ENCODE measurements at places on chromosomes 6 and 20.

DNA sequence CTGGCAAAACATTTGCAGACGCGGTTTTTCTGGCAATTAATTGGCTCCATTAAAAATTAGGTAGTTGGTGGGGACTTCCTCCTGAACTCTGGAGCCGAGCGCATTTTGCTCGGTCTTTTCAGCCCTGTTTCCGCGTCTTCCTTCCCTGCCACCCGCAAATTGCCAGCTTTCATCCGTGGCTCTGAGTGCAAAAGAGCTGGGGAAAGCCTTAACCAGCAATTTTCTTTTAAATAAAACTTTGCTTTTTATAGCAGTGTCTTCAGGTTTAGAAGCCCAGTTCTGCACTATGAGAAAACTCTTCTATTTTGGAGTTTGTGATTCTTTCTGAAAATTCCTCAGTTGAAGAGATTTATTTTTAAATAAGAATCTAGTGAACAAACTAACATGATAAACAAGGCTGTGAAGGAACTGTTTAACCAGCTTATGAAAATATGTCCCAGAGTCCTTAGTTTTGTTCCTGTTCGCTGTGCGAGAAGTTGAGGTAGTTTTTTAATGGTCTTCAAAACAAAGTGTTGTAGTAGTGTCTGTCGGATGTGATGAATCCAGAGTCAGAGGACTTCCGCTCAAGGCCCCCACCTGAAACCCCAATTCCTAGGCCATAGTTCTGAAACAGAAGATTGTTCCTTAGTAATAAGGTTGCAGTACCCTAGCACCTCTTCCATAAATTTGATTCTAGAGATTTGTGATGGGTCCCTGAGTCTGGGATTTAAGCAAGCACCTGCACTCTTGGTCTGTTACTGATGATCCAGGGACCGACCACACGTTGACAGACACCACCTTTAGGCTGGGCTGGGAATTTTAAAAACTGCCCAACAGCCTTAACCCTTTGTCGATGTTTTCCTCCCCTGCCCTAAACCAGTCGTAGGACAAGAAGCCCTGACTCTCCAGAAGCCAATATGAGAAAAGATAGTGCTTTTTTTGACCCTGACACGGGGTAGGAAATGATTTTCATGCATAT lies 950 bp downstream of the KCTD20 start:
- no peak for DNase-seq

DNA sequence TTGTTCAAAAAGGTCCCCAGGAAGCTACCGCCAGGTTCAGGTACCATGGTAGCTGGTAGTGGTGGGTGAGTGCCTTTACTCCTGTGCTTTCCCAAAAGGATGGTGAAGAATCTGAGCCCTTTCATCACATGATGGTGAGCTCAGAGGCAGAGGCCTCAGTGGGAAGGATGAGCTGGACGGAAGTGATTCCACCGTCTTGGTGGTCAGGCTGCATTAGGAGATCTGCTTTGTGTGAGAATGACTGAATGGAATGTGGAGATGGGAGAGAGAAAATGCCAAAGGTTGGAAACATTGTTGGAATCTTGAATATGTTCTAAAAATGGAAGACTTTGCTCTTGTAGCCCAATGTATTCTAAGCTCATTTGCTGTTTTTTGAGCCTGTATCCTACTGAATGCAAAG lies 108.1 kb upstream of the SCP2D1 start:
- DNase-seq = no peak

- DNase-seq = peak; percentile 53
Measured at GRCh38 chr20:23643659-23644058, 5.9 kb upstream of the CST3 start.

DNA sequence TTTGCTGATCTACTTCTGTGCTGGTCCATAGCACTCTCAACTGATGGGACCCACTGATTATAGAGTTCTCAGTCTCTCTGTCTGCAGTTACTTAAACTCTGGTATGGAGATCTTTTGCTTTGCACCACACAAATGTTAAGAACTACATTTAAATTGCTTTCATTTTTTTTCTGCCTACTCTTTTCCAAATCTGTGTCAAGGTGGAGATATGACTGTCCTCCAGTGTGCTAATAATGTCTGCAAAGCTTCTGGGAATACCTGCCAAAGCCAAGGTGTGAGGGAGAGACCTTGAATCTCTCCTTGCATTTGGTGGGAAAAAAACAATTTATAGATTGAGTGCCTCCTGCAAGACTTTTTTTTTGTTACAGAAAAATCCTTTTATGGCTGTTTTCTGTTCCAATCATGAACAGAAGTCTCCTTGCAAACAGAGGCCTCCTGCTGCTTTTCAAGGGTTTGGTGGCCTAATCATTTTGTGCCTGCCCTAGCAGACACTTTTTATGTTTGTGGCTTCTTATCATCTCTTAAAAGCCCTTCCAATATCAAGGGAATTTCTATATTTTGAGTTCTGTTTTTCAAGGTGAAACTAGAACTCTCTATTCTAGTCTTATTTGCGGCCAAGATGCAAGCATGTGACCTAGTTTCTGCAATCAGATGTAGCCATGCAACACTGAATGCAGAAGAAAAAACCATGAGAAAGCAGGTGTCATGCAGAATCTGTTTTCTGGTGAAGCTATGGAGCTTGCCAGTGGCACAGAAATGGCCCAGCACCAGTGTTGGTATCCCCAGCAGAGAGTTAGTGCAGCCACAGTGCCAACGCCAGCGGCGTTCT lies 23.2 kb upstream of the AKIRIN2 start:
- peak; percentile 42 for DNase-seq

GRCh38 chr6:138592749-138593123 lies 93.4 kb upstream of the NHSL1 start:
- DNase-seq = no peak

- DNase-seq = no peak
Measured at GRCh38 chr6:139860203-139860602, 485.8 kb upstream of the CITED2 start.

DNA sequence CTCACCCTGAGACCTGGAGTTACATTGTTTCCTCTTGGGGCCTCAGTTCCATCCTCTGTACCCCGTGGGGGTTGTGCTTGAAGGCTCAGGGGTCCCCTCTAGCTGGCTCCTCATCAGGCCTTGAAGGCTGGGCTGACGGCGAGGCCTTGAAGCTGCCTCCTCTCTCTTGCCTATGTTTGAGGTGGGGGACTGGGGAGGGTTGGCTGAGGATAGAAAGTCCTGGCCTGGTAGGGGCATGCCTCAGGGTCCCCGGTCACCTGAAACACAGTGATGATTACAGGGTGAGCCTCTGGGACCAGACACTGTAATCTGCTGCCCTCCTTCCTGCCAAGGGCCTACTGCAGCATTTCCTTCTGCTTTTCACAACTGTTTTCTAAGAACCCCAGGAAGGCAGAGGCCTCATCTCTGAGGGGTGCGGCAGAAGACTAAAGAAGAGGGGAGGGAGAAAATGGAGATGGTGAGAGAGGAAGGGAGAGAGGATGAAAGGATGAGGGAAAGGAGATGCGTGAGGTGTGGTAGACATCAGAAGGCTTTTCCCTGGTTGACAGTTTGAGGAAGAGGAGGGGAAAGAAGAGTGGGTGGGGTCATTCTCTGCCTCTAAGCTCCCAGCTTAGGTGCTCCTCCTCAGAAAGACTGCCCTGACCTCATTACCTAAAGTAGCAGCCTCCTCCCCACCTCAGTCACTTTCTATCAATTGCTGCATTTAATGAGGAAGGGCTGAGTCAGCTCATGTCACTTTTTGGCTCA lies 29.7 kb downstream of the VEGFA start:
- DNase-seq = peak; percentile 52

Data from HL-60 (cell line).